T1000 (cell line): ENCODE measurements at places on chromosomes 5 and 9.

DNA sequence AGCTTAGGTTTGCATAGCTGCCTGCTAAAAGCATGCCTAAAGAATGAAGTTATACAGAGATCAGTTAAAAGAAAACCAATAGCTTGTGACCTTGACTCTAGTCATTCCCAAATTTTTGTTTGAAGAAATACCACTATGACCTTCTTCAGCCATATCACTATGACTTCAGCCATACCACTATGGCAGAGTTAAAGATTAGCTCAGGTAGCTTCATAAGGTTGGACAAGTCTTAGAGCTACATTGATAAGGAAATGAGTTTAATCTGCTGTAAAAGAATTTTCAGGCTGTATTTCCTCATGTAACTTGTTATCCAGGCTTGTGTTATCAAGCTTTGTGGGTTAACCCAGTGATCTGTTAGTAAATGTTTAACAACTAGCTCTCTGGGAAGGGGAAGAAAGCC lies 30.7 kb downstream of the C6 start:
- DNase-seq = no peak

DNA sequence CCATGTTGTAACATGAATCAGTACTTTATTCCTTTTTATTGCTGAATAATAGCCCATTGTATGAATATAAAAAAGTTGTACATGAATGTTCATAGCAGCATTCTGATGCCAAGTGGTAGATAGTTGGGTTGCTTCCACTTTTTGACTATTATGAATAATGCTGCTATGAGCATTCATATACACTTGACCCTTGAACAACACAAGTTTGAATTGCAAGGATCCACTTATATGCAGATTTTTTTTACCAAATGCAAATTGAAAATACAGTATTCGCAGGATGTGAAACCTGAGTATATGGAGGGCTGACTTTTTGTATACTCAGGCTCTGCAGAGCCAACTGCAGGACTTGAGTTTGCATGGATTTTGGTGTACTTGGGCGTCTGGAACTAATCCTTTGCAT lies 14.7 kb upstream of the SIL1 start:
- no peak for DNase-seq

DNA sequence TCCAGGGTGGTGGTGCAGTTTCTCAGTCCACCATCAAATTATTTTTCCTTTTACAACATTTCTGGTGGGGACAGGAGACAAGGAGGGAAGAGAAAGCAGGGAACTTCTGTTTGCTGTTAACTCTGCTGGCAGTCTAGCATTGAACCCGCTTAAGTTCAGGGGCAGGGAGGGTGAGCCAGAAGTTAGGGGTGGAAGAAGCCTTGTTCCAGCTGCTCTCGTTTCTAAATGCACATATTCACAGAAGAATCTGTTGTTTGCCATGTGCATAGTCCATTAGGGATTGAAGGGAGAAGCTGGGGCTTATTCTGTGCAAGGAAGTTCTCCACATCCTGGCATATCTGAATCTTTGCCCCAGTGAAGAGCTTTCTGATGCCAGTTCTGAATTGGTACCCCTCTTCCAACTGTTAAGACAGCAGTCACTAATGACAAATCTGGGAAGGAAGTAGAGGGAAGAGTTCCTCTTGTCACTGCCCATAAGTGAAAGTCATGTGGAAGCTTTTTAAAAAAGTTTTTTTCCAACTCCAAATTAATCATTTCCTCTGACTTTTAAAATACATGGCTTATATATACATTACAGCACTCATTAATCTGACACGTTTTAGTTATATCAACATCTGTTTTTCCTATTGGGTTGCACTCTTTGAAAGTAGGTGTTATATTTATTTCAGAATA lies 32.6 kb upstream of the ACOT12 start:
- no peak for DNase-seq

DNA sequence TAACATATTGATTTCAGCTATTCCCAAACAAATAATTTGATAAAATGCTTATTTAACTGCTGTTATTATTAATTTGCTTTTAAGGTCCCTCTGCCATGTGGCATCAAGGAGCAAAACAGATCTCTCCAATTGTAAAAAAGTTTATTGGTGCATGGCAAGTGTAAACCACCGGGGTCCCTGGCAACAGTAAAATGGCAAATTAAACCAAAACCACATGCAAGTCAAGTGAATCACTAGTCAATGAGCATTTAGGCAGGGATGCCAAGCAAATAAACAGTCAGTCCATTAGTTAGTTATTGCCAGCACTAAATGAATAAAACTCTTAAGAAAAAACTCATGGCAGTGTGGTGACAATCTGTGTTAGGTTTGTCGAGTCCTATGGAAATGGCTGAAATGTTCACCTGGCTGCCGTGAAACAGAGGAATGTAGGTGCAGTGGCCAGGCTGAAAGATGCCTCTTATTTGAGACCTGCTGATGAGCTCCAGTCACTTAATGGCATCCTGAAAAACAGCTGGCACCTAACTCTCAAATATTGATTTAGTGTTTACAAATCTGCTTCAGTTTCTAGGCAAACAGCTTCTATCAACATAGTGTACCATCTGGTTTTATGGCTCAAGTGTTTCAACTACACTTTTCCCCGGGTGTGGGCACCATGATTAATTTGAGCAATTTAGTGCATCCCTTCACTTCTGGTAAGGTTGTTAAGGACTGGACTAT lies 296.5 kb upstream of the ITGA1 start:
- no peak for DNase-seq

GRCh38 chr9:22107202-22108045 lies 98.3 kb upstream of the CDKN2B start:
- DNase-seq = no peak

GRCh38 chr5:68949256-68949655 lies 144.6 kb upstream of the SLC30A5 start:
- no peak for DNase-seq

- no peak for DNase-seq
Measured at GRCh38 chr5:9831823-9832222, 201.7 kb upstream of the TAS2R1 start.

GRCh38 chr5:69374911-69375446 lies 5.4 kb downstream of the RAD17 start:
- DNase-seq = no peak
